ENCODE measurements at places on chromosomes 16 and 17.

GRCh38 chr16:79093554-79093967, 507.0 kb downstream of the MAF start:
- peak; percentile 79 for DNase-seq

DNA sequence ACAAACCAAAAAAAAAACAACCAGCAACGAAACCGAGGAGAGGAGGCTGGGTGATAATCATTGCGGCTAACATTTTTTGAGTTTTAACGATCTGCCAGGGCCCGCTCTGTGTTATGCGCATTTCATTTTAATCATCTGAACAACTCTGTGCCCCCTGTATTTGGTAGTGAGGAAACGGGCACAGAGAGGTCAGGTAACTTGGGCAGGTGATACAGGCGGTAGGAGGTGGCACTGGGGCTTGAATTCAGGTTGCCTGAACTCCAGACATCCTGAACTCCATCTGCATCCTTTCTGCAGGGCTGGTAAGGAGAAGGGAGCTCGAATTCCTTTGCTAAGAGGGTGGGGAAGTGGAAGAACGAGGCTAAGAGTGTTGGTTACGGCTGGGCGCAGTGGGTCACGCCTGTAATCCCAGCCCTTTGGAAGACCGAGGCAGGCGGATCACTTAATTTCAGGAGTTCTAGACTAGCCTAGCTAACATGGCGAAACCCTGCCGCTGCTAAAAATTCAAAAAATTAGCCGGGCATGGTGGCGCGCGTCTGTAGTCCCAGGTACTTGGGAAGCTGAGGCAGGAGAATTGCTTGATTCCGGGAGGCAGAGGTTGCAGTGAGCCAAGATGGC, 1.1 kb downstream of the CLUAP1 start:
- DNase-seq, result peak; percentile 32

DNA sequence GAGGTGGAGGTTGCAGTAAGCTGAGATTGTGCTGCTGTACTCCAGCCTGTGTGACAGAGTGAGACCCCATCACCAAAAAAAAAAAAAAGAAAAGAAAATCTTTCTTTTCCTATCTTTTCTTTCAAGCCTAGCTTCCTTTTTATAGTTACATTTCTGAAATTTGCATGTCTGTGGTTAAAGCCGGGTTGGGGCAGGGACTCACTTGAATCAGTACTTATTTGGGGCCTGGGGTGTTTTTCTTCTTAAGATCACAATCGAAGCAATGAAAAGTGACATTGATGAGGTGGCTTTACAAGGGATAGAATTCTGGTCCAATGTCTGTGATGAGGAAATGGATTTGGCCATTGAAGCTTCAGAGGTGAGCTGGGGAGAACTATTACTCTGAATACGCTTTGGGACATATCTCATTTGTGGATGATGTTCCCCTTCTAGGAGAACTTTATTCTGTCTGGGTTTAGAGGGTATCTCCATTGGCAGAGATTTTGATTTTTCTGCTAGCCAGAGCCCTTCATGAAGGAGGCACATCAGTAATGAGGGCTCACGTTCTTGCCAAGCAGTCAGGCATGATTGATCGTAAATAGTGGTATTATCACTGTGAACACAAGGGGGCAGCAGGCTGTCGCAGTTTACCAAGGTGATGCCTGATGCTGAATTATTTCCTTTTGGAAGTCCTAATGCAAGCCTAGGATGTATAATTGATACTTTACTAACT, 14.3 kb downstream of the KPNB1 start:
- peak; percentile 82 for DNase-seq

DNA sequence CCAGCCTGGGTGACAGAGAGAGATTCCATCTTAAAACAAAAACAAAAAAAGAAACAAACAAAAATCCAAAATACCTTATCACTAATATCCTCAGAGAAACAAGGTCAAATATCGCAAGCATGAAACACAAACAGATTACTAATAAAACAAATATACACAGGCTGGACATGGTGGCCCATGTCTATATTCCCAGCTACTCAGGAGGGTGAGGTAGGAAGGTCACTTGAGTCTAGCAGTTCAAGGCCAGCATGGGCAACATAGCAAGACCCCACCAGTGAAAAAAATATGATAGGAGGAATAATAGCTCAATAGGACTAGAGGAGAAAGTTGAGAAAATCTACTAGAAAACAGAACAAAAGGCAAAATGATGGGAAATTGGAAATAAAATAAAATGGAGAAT, 6.9 kb upstream of the ALOX15B start:
- DNase-seq, result no peak

DNA sequence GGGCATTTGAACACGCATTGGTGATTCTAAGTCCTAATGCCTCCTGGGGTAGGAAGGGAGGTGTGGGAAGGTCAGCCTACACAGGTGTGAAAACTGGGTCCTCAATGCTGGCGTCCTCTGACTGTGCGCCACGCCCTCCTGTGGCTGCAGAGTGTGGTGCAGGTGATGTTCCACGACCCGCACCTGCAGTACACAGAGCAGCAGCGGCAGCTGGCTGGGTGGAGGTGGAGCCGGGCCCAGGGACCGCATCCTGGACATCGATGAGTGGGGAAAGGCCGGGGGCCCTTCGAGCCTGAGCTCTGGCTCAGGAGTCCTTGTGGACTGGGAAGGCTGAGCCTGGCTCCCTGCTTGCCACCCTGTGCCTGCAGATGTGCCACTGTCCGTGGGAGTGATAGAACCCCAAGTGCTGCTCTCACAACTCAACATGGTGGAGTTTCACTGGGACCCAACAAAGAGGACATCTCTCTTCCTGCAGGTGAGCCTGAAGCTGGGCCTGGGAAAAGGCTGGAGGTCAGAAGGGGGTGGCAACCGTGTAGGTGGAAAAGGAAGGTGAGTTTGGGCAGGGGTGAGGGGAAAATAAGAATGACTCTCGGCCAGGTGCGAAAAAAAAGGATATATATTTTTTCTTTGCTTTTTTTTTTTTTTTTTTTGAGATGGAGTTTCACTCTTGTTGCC, 14.0 kb upstream of the STAC2 start:
- peak; percentile 89 for DNase-seq

DNA sequence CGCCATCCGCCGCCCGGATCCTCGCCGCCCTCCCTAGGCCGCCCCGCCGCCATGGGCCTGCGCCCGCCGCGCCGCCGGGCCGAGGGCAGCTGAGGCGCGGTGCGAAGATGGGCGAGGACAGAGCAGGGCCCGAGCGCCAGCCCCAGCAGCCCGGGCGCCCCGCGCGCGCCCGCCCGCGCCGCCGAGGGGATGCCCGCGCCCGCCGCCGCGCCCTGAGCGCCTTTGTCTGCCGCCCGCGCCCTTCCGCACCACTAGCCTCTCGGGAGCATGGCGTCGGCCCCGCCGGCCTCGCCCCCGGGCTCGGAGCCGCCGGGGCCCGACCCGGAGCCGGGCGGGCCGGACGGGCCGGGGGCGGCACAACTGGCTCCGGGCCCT, 278 bp downstream of the RAB11FIP3 start:
- no peak for DNase-seq

DNA sequence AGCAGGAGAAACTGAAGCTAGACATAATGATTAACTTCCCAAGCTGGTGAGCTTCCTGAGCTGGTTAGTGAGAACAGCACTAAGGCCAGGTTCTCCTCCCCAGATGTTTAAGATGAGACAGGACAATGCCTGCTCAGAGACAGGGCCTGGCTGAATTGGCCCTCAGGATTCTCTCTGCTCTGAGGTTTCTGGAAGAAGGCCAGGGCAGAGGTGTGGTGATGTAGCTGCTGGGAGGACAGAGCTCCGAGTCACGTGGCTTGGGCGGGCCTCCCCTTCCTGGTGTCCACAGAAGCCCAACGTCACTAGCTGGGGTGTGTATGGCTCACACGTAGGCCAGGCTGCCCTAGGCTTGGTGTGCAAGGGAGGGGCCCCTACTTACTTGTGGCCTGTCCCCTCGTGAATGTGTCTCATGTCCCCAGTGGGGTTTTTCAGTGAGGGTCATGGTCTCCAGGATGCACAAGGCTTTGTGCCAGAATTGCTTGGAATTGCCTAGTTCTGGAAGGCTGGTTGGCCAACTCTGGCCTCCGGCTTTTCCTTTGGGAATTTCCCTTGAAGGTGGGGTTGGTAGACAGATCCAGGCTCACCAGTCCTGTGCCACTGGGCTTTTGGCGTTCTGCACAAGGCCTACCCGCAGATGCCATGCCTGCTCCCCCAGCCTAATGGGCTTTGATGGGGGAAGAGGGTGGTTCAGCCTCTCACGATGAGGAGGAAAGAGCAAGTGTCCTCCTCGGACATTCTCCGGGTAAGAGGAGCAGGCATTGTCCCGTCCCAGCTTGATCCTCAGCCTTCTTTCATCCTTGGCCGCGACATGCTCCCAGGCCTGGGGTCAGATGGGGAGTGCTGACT, 3.4 kb downstream of the NOD2 start:
- DNase-seq, result peak; percentile 93
